ENCODE measurements at places on chromosomes 4 and X.
A peak's percentile ranks its signal among the peaks of the same experiment; 100 is the strongest.

DNA sequence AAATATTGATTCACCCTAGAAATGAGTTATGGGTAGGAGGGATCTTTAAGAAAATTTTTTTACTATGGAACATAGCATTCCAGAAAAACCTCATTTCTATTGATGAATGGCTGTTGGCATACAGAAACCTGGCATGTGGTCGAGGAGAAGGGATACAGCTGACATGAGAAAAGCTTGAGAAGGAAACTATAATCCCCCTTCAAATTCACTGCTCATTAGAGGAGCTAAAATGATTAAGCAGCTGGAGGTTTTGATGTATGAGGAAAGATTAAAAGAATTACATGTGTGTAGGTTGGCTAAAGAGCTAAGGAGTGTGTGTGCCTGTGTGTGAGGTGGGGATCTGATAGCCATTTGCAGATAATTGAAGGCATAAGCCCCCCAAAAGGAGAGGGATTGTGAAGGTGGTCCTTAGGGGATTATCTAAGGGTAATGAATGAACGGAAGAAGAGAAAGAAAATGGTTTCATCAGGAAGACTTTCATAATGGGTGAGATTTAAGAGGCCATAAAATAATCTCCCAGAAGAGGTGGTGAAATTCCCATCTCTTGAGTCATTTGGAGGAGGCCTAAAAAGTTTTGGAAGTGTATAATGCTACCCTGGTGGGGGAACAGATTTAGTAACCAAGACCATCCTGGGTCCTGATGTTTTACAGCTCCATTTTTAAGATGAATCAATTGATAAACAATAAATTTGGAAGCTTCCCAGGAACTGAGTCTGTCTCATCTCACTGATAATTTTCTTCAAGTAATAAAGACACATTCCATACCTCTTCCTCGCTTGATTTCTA is 272.0 kb upstream of the HAND2 start:
- DNase-seq = no peak

- no peak for DNase-seq
These were observed 9.5 kb downstream of the CSTF2 start for GRCh38 chrX:100829730-100830129.

DNA sequence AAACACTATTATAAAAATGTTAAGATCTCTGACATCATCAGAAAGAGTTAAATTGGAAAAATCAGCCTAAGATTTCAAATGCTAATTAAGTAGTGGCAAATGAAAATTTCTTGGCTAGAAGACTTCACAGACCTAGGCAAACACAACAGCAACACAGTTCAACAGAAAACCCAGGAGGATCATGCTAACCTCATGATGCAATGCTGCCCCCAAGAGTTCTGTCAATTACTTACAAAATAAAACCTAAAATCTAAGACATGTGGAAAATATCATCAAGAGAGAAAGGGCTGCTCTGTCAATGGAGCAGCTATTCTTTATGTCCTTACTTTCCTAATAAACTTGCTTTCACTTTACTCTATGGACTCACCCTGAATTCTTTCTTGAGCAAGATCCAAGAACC is 21.0 kb downstream of the S100G start:
- DNase-seq = no peak

DNA sequence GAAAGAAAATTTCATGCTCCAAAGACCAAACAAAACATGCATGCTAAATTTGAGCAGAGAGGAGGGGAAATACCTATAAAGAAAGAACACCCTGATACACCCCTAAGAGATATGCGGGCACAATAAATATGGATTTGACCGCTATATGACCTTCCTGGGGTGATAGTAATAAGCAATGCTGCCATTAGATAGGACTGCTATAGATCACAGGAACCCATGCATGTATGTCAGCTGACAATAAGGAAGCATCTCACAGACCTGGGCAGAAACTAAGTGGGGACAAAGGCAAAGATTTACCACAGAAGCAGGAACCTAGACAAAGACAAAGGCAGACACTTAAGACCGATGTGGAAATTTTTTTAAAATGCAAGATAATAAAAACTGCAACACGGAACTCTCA is 21.3 kb downstream of the ZNF721 start:
- DNase-seq = no peak

- DNase-seq = no peak
These were observed 1659.8 kb upstream of the ADGRL3 start for GRCh38 chr4:59540311-59540710.

- DNase-seq = no peak
These were observed 14.3 kb downstream of the EPHA5 start for GRCh38 chr4:65656008-65656407.

DNA sequence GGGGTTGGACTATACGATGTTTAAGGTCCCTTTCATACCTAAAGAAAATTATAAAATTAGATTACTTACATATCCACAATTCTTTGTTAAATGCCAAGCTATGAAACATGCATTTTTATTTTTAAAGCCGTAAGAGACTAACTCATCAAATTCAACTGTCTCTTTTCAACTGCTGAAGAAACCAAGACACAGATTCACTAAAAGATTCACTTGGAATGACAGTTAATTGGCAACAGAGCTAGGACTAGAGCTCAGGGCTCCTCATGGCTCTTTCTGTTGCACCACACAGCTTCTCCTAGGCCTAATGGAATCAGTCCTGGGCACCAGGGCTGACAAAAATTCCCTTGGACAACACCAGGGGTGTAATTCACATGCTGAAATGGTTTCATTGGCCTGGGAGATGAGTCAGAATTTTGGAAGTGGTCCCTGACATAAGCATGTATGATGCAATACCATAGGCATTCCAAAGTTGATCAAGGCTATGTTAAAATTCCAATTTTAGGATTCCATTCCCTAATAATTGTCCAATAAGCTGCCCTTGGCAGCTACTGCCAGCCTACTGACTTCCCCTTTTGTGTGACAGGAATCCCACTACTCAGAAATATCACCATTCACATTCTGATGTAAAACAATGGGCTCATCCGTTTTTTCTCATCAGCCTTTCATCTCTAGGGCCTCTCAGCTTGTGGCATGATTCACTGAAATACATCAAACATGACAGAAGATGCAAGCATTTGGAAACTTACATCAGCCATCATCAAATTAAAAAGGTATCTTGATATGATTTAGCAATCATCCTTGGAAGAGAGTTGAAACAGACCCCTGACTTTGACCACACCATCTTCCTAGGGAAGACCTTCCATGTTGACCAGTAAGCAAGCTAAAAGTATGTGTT is 54.2 kb downstream of the PLAC1 start:
- DNase-seq = no peak

- DNase-seq = peak; percentile 54
These were observed 1.3 kb downstream of the LCORL start for GRCh38 chr4:18020145-18020670.

GRCh38 chrX:39883666-39884065 is 214.1 kb downstream of the BCOR start:
- no peak for DNase-seq

DNA sequence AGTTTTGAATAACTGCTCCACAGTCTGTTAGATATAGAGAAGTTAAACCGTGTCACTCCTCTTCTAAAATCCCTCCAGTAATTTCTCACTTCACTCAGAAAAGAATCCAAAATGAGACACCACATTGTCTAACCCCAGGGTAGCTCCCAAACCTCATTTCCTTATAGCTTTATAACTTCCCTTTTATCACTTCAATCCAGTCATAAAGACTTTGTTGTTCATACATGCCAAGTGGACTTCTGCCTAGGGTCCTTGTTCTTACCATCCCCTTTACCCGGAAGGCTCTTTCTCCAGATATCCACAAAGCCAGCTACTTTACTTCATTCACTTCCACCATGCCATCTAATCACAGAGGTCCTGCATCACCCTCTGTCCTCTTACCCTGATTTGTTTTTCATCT is 156.2 kb downstream of the GABRB1 start:
- no peak for DNase-seq

DNA sequence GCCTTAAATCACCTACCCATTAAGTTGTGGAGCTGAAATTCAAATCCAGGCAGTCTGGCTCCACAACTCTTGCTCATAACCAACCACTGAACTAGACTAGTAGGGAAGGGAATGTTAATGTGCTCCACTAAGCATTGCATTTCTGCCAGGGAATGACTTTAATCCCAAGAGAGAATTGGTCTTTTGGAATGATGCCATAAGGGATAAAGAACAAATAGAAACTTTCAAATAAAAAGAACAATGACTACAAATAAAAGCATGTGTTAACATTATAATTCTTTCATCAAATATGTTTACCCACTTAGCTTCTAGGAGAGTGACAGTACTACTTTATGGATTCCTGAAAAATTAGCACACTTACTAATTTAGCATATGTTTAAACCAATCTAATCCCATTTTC is 905.9 kb downstream of the CENPC start:
- DNase-seq = no peak

GRCh38 chr4:154985673-154986072 is 204.6 kb downstream of the RBM46 start:
- DNase-seq = no peak

DNA sequence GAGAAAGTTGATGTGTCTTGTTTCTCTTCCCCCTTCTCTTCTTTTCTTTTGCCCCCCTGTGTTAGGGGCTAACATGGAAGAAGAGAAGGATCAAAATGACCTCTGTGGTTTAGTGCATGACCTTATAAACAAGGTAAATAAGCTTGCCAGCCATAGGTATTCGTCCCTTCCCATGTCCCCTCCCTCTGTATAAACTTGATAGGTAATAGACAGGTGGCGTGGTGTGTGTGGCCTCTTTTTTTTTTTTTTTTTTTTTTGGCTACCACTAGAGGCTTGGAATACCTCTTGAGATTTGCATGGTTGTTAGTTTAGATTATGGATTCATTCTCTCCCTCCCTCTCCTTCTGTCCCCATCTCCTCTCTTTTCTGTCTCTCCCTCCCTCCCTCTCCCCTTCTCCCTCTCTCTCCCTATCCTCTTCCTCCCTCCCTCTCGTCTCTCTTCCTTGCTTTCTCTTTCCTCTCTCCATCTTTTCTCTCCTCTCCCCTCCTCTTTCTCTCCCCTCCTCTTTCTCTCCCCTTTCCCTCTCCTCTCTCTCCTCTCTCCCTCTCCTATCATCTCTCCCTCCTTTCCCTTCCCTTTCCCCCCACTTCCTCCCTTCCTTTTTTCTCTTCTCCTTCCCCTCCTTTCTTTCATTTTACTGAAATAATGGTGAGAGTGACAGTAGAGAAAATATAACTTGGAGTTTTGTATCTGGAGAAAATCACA is 134.4 kb downstream of the AFF1 start:
- peak; percentile 69 for DNase-seq

GRCh38 chr4:54658252-54659093 is 716 bp downstream of the KIT start:
- DNase-seq = peak; percentile 85

DNA sequence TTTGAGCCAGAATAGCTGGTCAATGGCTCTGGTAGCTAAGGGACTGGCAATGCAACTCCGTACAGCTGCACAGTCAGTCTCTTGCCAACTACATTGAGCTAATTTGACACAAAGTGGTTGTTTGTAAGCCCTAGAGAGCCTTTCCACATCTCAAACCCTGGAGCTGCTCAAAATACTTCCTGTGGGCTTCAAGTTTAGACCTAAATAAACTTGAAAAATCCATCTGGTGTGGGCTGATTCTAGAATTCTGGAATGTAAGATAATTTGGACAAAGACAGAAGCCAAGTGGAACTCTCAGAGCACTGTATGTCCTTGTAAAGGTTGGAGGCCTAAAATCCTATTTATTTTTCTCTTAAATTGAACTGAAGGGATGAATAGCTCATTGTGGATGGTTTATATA is 380.8 kb downstream of the SPRY1 start:
- no peak for DNase-seq

DNA sequence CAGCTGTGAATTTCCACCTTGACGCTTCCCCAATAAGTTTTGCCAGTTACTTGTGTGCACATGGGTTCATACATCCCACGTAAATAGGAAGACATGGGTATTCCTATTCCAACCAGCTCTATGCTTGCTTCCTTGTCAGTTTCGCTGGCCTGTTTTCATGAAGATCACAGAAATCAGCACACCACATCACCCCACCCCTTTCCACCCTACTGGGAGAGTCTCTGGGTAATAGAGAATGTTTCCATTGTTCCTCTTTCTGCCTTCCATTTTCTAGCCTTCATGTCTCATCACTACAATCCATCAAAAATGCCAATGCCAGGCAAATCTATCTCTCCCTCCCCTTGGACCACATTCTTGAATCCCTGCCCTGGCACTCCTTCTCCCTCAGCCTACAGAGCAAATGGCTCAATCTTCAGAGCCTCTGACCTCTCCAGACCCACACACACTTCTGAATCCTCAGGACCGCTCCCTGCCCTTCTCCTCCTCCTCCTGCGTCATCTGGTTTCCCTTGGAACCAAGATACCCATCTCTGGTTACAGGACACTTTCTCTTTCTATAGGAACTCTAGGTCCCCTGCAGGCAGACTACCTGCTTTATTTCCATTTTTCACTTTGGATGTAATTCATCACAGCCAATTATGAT is 323.3 kb downstream of the DHX15 start:
- DNase-seq = no peak

- no peak for DNase-seq
These were observed 9.4 kb downstream of the SCD5 start for GRCh38 chr4:82789025-82789776.

- no peak for DNase-seq
These were observed 2248.1 kb downstream of the ARAP2 start for GRCh38 chr4:33996075-33996718.

GRCh38 chrX:131072871-131073571 is 14.9 kb downstream of the ARHGAP36 start:
- DNase-seq = no peak

GRCh38 chr4:145755802-145756201 is 75.9 kb downstream of the C4orf51 start:
- DNase-seq = no peak

- peak; percentile 35 for DNase-seq
These were observed 33.9 kb upstream of the HPF1 start for GRCh38 chr4:169791527-169792156.

DNA sequence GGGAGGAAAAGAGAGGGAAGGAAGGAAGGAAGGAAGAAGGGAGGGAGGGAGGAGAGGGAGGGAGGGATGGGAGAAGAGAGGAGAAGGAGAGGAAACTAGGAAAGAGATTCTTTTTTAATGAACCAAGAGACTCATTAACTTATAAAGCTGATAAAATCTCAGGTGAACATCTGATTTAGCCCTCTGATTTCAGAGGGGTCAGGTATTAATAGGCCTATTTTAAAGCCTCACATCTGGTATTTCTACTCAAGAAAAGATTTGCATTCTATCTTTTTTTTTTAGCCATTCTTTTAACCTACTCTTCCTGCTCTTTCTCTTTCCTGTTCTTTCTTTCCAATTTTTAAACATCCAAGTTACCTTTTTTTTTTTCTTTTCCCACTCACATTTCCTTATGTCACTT is 103.3 kb upstream of the CPEB2 start:
- DNase-seq = no peak
